Activated naive CD4-positive, alpha-beta T cell treated with Interleukin-2 at 50 U/mL for 16 hours (primary cell): ENCODE measurements at places on chromosomes 5 and 9.

GRCh38 chr9:125240649-125240999 lies 519 bp downstream of the HSPA5 start:
- DNase-seq, result peak; percentile 54

GRCh38 chr9:116697362-116697761 lies 10.3 kb downstream of the TRIM32 start:
- no peak for DNase-seq

DNA sequence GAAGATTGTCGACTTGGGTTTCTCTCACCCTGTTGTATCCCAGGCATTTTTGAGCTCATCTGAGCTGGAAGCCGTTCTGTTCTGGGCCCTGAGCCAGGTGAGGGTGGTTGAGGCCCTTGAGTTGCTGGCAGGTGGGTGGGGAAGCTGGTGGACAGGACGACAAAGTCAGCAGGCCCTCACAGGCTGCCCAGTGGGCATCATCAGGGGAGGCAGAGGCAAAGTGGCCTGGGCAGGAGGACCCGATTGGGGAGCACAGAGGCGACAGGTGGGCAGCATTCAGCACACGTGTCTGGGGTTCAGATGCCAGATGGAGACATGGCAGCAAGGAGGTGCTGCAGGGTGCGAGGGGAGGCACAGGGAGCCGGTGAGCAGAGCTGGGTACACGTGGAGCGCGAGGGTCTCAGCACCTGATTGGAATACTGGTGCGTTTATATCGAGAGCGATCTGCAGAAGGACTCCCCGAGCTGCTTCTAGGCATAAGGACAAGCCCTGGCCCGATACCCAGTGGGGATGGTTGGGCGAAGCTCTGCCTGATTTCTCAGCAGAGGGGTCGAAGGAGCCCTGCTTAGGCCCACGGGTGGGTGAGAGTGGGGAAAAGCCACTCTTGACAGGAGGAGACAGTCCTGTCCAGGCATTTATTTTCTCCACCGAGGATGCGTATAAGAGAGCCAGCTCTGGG lies 49.0 kb upstream of the SUSD3 start:
- DNase-seq, result peak; percentile 1

GRCh38 chr9:135440620-135441019 lies 39.0 kb upstream of the PPP1R26 start:
- no peak for DNase-seq

DNA sequence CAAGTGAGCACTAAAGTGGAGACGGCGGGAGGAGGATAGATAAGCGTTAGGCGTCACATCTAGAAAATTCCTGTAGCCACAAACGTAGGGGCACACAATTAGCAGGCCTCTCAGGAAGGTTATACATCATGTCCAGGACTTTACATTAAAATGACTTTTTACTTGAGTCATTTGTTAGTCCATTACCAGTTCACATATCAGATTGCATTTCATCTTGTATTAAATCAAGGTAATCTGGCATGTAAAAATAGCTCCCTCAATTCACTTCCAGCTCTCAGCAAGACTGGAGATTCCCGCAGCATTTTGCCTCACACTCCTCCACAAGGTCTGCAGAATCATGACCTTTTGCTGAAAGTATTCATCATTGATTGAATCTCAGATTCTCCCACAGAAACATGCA lies 118.8 kb downstream of the PRDM6 start:
- no peak for DNase-seq

GRCh38 chr9:84419031-84419602 lies 78.6 kb upstream of the SLC28A3 start:
- DNase-seq, result no peak

- DNase-seq, result peak; percentile 43
Measured at GRCh38 chr5:66814146-66814991, 218.2 kb downstream of the MAST4 start.

- no peak for DNase-seq
Measured at GRCh38 chr5:13749766-13750165, 194.7 kb downstream of the DNAH5 start.

DNA sequence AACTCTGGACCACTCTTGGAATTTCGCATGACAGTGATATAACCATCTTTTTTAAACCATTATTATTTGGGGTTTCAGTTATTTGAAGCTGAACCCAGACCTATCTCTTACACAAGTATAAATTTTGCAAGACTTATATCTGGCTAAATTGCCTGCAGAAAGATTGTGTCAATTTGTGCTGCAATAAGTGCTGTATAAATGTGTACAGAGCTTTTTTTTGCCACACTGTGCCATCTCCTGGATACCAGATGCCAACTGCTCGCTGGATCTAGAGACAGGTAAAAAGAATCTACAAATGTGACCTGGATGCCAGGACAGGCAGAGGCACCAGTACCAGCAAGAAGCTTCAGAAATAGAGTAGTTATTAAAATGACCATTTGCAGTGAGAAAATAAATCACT lies 25.9 kb upstream of the TTC39B start:
- no peak for DNase-seq

GRCh38 chr5:113047733-113048652 lies 71.4 kb downstream of the DCP2 start:
- DNase-seq, result no peak

GRCh38 chr5:167309941-167310517 lies 981.4 kb upstream of the WWC1 start:
- DNase-seq, result no peak

- no peak for DNase-seq
Measured at GRCh38 chr5:25849270-25849669, 1189.1 kb downstream of the CDH9 start.

DNA sequence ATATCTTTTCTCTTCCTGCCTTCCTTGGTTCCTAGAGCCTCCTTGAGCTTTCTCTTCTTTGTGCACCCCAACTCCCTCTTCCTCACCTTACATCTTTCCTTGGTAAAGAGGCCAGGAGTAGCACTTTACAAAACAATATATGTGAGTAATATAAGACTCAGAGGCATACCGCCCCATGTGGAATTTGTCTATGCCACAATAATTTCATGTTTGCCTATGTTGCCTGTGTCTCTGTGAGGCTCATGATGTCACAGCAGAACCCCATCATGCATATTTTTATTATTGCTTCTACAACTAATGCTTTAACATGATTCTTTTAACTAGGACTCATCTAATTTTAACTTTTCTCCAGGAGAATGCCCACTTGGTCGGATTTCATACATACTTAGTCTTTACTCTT lies 15.0 kb upstream of the LVRN start:
- DNase-seq, result no peak

DNA sequence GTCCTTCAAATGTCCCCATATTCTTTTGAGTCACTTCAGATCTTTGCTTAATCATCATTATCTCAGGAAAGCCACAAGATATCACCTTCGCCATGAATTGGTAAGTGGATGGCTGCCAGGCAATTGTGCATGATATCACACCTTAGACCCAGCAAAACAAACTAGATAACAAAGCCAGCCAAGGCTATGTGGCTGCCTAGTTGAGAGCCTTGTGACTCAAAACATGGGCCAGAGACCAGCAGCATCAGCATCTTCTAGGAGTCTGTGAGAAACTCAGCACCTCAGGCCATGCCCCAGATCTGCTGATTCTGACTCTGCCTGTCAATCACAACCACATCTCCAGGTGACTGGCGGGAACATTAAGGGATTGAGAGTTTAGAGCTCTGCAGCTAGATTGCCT lies 82.8 kb downstream of the SLIT3 start:
- DNase-seq, result no peak

DNA sequence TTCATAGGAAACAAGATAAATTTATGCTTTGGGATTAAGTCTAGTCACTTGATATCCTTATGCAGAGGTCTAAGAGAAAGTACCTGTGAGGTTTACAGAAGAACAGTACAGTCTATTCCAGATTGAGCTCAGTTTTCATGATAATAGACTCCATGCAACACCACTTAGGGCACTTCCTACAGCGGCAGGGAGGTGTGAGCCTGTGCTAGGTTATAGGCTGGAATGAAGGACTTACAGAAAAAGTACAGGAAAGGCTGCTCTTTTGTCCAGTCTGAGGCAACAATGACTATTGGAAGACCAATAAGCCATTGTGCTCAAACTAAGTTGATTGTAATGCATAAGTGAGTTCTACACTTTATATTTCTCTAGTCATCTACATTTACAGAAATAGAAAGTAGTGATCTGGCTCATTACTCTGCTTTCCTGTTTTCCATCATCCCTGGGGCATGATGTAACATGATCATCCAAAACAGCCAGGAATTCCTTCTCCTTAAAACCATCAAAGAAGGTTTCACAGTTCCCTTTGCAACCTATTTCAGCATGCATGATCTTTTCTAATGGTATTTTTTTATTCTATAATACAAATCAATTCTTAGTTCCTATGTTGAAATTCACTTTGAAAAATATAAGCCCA lies 322.8 kb downstream of the SLF1 start:
- no peak for DNase-seq

- DNase-seq, result peak; percentile 7
Measured at GRCh38 chr5:141100243-141100805, at the start of gene PCDHB3. PCDHB3 (plus strand) TSS chr5:141100473; CDS start chr5:141100650, 177 bp downstream.

GRCh38 chr9:125844611-125845010 lies 97.4 kb downstream of the PBX3 start:
- no peak for DNase-seq

DNA sequence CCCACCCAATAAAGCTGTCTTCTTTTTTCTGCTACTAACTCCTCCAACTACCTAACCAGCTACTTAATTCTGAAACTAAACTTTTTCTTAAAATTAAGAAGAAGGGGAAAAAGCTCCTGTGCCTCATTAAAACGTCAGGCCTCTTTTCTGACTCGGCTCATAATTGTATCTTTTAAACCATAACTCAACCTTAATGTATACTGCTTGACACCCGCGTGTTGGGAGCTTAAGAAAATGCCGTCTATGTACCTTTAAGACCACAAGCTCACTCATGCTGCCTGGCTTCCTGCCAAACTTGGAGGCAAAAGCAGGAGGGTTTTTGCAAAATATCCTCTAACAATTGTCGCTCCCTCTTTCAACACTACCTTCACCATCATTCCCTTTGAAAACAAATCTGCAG lies 5.0 kb downstream of the EBF1 start:
- DNase-seq, result peak; percentile 34

DNA sequence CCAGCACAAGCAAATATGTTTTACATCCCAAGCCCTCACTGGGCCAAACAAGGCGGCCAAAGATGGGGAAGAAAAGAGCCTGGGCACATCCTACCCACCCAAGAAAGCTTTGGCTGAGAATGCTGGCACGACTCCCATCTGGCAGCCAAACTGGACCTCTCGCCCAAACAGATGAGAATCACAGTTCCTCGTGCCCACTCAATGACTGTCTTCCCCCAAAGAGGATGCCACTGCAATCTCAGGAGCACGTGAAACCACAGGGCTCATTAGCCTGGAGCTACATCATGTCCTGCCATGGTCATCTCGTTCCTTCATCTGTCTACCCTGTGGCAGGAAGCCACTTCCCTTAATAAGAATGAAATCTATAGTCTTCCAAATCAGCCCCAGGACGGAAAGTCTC lies 536.8 kb downstream of the BNC2 start:
- no peak for DNase-seq

DNA sequence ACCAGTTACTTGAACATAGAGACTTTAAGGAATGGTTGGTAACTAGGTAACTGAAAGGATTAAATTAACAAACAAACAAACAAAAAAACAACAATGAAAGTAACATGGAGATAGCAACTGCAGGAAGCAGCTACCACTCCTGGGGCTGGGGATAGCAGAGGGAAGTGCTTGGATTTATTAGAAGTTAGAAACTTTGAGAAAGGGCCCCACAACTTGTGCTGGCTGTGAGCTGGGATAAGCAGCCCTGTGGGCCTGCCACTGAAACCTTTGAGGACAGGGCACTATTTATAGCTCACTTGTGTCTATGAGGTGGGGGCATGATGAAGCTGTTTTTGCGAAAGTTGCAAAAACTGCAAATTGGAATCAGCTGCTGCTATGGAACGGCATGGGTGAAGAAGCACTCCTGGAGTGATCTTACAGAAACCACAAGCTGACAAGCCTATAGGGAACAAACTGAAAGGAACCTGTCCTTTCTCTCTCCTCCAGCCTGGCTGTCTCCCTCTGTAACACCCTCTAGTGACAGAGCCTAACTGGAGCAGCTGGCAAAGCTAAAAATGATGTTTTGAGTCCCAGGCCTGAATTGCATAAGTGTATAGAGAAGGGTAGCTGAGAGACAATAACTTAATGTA lies 91.4 kb upstream of the RANBP6 start:
- DNase-seq, result no peak

- no peak for DNase-seq
Measured at GRCh38 chr5:80348171-80348570, 28.4 kb downstream of the SPZ1 start.

- no peak for DNase-seq
Measured at GRCh38 chr5:143226872-143227271, 176.6 kb downstream of the NR3C1 start.

GRCh38 chr5:140710899-140711552 lies 10.8 kb downstream of the ZMAT2 start:
- DNase-seq, result peak; percentile 80

- DNase-seq, result no peak
Measured at GRCh38 chr5:158115468-158115867, 256.5 kb upstream of the CLINT1 start.

- DNase-seq, result no peak
Measured at GRCh38 chr9:84583866-84584265, 85.7 kb upstream of the NTRK2 start.
